ENCODE measurements at places on chromosomes 6 and 20.

DNA sequence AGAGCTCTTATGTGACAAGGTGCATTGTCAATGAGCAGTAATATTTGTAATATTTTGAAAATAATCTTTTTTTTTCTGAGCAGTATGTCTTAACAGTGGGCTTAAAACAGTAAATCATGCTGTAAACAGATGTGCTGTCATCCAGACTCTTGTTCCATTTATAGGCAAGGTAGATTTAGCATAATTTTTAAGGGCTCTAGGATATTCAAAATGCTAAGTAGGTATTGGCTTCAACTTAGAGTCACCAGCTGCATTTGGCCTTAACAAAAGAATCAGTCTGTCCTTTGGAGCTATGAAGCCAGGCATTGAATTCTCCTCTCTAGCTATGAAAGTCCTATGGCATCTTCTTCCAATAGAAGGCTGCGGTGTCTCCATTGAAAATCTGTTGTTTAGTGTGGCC is 63.7 kb downstream of the ME1 start:
- DNase-seq: no peak

DNA sequence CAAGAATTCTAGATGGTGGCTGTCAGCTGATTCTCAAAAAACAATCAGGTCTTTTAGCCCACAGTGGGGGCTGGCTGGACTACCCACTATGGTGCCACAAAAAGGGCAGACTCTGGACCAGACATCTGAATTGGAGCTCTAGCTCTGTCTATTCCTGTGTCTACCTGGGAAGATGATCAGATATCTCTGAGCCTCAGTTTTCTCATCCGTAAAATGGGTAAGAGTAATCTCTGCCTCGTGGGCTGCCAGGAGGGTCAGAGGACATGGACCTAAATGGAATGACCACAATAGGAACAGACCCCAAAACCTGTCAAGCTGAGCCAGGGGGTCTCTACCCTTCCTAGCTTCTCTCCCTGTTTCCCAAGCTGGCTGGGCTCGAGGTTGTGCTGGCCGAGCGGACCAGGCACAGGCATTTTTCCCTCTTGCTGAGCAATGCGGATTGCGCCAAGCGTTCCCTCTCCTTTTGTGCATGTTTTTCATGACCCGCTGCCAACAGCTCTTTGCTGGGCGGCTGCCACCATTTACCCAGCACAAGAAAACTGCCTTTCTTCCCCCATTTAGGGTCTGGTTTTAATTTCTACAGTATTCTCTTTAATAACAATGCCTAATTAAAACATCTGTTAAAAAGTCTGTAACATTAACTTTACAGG is 74.7 kb upstream of the MAFB start:
- no peak for DNase-seq

GRCh38 chr6:158816803-158817727 is 2.1 kb downstream of the EZR start:
- no peak for DNase-seq

- DNase-seq: no peak
These were observed 2.4 kb upstream of the CST3 start for GRCh38 chr20:23640018-23640601.

GRCh38 chr6:42745083-42745639 is 742 bp downstream of the TBCC start:
- no peak for DNase-seq

- no peak for DNase-seq
These were observed 180.5 kb upstream of the PMEPA1 start for GRCh38 chr20:57890202-57890800.

GRCh38 chr6:126027601-126028000 is 41.3 kb downstream of the TRMT11 start:
- no peak for DNase-seq

- no peak for DNase-seq
These were observed 40.0 kb upstream of the TFAP2B start for GRCh38 chr6:50778696-50779095.

GRCh38 chr6:490251-491037 is 98.9 kb downstream of the IRF4 start:
- DNase-seq: no peak

DNA sequence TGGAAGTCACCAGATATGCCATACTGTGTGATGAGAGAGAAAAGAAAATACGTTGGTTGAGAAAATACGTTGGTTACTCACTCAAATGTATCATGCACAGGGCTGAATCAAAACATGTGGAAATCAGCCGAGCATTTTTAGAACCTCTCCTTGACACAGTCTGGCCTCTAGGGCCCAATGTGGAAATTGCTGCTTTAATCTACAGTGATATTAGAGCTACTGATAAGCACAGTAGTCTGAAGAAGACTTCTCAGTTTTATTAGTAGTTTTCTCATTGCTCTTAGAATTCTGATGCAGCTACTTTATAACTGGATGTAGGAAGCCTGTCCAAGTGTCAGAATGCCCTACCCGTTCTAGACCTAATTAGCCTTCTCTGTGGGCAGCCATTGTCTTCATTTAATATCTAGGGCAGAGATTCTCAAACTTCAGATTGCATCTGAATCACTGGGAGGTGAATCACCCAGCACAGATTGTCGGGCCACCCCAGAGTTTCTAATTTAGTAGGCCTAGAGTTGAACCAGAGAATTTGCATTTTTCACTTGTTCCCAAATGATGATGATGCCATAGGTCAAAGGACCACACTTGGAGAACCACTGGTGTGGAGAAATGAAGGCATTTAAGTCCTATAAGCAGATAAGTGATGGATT is 229.1 kb downstream of the PLCB1 start:
- no peak for DNase-seq

DNA sequence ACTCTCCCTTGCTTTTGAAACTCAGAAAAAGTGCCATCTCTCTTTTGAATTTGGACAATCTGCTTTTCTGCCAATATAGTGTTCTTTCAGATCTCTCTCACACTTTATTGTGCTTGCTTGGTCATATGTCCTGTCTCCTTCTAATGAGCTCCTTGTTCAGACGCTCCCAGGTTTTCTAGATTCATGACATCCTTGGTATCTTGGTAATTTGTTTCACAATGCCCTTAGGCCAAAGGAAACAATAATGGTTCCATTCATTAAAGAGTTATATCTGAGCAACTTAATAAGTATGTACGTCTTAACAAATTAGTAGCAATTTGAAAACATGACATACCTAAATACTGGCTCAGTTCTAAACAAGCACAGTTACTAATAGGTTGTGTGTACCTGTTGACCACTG is 293.4 kb upstream of the SPTLC3 start:
- DNase-seq: no peak

DNA sequence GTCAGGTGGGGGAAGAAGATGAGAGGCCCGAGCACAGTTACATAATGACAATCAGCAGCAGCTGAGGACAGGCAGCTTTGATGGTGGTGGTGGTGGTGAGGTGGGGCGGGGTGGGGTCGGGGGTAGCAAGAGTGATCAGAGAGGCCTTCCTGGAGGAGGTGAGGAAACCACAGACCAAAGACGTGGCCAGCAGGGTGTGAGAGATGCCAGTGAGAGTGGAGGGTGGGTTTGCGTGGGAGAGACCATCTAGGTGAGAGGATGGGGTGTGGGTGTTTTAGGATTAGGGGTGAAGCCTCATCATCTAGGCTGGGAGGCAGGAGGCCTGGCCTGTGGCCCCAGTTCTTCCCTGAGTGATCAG is 76.0 kb upstream of the TOX2 start:
- no peak for DNase-seq

DNA sequence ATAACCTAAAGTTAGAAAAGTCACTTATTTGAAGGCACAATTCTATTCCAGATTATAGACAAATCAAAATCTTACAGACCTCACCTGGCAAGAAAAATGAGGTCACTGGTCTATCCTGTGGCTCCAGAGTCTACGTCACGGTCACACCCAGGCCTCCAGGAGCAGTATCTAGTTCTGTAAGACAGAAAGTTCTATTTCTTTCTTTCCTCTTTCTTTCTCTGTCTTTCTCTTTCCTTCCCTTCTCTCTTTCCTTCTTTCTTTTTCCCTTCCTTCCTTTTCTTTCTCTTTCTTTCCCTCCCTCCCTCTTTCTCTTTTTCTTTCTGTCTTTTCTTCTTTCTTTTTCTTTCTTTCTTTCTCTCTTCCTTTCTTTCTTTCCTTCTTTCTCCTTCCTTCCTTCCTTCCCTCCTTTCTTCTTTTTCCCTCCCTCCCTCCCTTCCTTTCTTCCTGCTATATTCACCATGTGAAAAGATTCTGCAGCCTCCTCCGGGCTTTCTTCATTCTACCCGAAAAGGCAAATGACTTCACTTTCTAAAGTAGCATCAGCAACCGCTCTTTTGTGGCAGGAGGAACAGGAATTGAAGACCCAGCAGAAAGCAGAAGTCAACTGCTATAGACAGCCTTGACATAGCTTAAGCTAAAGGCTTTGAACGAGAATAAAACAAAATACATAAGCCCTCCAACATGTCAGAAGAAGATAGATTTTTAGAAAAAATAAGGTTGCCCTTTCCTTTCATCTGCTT is 83.9 kb upstream of the SIRPG start:
- no peak for DNase-seq

GRCh38 chr6:53805016-53805415 is 10.2 kb downstream of the LRRC1 start:
- no peak for DNase-seq

DNA sequence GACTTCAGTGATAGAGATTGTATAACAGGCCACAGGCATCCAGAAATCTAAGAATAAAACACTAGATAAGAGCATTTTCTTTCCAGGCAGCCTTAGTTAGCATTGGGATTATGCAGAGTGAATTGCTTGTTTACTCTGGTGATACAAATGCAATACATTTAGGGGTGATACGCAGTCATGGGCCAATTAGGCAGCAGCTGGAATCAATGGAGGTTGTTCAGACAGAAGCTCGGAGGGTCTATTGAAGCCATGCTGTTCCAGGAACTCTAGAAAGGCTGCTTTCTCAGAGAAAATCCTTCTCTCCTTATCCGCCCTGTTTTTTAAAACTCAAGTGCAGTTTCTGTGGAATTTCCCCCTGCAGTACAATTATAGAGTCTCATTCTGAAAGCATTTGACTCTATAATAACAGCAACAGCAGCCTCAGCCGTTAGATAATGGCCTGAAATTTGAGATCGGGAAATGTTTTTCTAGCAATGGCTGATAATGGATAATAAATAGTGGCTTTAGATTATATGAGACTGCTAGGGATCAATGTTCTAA is 364.3 kb upstream of the HS3ST5 start:
- no peak for DNase-seq

DNA sequence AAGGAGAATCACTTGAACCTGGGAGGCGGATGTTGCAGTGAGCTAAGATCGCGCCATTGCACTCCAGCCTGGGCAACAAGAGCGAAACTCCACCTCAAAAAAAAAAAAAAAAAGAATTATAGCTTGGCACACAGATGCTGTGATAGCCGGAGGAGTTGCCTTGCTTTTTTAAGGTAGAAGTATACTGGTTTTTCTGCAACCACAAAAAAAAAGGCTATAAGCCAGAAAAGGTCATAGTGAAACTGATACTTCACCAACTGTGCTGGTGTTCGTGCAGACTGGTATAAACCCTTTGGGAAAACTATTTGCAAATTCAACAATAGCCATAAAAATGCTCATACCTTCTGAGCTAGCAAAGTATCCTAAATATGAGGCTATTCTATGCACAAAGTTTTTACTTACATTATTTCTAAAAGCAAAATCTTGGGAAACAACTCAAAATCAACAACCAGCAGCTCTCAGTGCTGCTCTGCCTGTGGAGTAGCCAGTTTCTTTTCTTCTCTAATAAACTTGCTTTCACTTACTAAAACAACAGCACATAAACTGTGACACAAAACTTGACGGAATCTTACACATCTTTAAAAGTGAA is 44.0 kb downstream of the B4GALT5 start:
- no peak for DNase-seq

DNA sequence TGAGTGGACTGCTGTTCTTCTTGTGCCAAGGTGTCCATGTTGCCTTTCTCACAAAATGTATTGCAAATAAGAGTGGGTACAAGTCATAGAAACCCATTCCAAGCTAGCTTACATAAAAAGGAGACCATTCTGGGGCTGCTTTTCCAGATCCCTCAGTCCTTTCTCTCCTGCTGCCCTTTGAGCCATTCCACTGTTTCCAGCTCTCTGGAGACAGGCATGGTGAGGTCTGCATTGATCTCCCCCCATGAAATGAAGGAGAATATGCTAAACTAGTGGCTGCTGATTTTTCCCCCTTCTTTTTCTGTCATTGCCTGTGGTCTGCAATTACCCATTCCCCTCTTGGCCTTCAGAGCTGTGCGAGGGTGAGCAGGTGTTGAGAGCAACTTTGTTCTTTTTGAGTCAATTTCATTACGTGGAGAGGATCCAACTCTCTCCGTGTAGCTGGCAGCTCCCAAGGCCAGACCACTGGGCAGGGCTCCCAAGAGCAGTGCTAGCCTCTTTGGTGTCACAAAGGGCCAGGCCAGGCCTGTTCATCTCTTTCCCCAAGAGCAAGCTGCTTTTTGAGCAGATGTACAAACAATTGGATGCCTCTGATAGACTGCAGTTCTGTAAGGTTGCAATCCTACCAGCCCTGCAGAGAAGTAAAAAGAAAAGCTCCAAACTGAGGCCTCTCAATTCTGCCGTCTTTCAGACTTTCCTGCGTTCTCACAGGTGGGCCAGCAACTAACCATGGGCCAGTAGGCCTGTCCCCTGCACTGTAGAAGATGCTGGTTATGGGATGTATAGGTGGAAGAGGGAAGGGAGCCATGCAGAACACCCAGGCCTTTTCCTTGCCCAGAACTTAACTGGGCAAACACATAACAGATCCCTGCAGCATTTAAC is 96.1 kb upstream of the ARMC2 start:
- DNase-seq: no peak

Measured in stimulated activated CD8-positive, alpha-beta memory T cell treated with anti-CD3 and anti-CD28 coated beads, Interleukin-15, amount 100 ng/mL, for 4 hours (primary cell).